ENCODE measurements at places on chromosomes 6 and 20. TPM values are rescaled to one million over a fixed set of nuclear protein-coding genes. Genes with fewer than 3 reads are reported as not detected.

FGD2 gene
- total RNA-seq = not detected

OVOL2 gene
- total RNA-seq = 4.8 TPM

SLA2 gene
- total RNA-seq = 0.84 TPM

FAM209B gene
- total RNA-seq = not detected

C4B gene
- total RNA-seq = 3.5 TPM

MCCD1 gene
- not detected for total RNA-seq

PHACTR1 gene
- total RNA-seq = 9.9 TPM

ECT2L gene
- not detected for total RNA-seq

RIN2 gene
- total RNA-seq = 6.4 TPM

VSX1 gene
- total RNA-seq = not detected

MUC22 gene
- total RNA-seq = not detected

DYNLT2 gene
- total RNA-seq = 1.5 TPM

ROS1 gene
- total RNA-seq = not detected

TRIM15 gene
- total RNA-seq = not detected

MRPS18A gene
- 64.8 TPM for total RNA-seq

DNA sequence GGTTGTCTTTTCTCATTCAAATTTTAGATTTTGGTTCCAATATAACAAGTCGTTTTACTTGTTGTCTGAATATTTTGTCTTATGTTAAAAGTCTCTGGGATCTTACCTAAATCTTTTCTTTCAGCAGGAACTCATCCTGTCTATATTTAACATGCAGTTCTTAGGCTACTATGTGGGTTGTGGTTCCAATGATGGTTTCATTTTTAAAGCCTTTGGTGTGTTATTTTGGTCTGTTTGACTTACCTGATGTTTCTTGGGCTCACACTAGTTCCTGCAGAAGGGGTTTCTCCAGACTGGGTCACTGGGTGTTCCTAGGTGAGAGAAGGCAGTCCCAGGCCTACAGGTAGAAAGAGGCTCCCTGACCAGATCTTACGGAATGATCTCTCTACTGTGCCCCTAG lies 17.4 kb downstream of the PRL start:
- no peak for DNase-seq

- DNase-seq = no peak
Measured at GRCh38 chr6:169070506-169071176, 183.0 kb downstream of the THBS2 start.

GRCh38 chr20:14553774-14554534 lies 216.5 kb upstream of the FLRT3 start:
- DNase-seq = no peak

DNA sequence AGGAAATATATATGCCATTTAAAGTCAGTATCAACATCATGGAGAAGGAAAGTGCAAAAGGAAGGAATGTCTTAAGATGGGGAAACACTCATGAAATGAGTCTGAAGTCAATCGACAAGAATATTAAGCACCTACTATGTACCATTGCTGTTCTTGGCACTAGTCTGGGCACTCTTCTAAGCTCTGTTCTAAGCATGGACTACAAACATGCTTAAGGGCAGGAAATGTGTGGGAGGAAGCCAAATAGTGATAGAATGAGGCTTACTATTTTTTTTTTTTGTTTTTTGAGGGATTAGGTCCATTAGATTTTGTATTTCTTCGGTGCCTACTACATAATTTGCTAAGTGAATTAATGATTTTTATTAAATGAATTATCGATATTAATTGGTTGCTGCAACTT lies 83.8 kb upstream of the SUPT3H start:
- no peak for DNase-seq

DNA sequence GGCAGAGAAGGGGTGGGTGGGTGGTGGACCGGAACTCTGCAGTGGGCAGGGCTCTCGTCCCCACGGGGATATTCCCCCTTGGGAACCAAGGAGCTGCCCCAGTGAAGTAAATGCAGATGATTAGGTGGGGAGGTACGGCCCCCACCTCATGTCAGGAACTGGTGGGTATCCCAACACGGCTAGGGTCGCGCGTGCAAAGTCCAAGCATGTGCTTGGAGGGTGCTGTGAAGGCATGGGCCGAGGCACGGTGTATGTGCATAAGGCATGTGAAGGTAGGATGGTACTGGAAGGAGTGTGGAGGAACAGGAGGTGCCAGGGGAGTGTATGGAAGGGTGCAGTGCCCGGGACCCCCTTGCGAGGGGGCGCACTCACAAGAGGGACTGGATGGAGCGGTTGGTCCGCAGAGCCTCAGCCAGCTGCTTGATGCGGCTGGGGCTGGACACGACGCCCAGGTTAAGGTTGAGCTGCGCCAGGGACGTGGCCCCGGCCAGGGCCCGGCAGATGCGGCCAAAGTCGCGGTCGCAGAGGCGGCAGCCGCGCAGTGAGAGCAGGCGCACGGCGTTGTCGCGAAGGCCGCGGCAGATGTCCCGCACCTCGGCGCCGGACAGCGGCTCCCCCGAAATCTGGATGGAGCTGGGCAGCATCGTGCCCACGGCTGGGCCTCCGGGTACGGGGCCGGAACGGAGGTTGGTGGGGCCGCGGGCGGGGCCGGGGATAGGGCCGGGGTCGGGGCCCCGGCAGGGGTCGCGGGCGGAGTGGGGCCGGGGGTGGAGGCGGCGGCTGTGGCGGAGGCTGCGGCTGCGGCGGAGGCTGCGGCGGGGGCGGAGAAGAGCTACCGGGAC lies 783 bp downstream of the LRRC73 start:
- peak; percentile 71 for DNase-seq

DNA sequence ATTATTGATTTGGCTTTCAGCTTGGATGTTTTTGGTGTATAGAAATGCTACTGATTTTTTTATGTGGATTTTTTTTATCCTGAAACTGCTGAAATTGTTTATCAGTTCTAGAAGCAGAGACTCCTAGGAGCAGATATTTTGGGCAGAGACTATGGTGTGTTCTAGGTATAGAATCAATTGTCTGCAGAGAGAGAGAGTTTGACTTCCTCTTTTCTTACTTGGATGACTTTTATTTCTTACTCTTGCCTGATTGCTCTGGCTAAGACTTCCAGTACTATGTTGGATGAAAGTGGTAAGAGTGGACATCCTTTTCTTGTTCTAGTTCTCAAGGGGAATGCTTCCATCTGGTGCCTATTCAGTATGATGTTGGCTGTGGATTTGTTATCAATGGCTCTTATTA lies 370.6 kb downstream of the PHF3 start:
- no peak for DNase-seq

DNA sequence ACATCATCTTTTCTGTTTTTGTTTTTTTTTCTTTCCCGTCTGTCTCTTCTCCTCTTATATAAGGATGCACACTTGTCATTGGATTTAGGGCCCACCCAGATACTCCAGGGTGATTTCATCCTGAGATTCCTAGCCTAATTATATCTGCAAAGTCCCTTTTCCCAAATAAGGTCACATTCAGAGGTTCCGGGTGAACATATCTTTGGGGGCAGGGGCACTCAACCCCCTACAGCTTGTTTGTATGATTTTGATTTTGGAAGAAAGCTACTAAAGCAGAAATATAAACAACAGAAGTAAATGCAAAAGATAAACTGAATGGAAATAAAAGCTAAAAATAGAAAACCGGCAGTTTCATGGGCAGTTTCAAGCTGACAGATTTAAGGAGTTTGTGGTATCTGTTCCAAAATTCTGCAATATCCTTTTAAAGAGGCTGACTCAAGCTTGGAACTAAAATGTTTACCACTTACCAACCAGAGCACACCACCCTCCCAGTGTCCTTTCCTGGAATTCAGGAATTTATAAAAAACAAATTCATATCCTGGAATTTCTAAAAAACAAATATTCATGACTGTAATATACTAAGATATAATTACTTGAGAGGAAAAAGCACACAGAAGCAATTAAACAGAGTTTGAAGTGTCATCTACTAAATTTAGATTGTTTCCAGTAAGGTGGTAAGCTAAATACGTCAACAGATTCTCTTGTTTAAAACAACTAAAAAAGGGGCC lies 100.0 kb upstream of the CARMIL1 start:
- no peak for DNase-seq

GRCh38 chr20:5065879-5066383 lies 53.8 kb downstream of the PCNA start:
- no peak for DNase-seq

DNA sequence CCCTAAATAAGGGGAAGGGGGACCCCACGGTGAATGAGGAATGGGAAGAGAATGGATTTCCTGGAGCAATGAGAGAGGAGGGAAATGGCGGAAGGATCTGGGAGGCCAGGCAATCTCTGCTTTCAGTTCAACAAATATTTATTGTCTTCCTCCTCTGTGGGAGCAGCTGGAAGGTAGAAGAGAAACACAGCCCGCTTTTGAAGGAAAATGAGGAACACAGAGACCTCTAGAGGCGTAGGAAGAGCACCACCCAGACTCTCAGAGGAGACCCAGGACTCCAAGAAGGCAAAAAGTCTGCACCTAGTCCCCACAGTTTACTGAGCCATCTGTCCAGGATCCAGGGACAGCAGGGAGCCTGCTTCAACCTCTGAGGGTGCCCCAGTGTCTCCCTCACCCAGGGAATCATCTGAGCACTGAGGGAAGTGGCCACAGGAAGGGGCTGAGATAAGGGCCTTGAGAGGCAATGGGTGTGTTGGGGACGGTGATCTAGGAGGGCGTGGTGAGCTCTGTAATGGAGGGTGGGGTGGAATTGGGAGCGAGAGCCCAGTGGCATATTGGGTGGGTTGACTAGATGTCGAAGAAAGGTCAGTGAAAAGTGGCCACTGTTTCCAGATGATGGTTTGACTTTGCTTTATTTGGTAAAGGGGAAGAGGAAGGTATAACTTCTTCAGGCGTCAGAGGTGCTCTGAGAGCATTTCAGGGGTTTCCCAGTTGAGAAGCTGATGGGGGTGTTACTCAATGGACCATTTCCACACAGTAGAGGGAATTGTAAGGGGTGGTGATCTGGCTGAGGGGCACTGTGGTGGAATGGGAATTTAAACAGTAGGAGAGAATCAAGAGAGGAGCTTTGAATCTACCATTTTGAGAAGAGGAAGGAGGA lies 610 bp downstream of the PSORS1C1 start:
- DNase-seq = no peak

DNA sequence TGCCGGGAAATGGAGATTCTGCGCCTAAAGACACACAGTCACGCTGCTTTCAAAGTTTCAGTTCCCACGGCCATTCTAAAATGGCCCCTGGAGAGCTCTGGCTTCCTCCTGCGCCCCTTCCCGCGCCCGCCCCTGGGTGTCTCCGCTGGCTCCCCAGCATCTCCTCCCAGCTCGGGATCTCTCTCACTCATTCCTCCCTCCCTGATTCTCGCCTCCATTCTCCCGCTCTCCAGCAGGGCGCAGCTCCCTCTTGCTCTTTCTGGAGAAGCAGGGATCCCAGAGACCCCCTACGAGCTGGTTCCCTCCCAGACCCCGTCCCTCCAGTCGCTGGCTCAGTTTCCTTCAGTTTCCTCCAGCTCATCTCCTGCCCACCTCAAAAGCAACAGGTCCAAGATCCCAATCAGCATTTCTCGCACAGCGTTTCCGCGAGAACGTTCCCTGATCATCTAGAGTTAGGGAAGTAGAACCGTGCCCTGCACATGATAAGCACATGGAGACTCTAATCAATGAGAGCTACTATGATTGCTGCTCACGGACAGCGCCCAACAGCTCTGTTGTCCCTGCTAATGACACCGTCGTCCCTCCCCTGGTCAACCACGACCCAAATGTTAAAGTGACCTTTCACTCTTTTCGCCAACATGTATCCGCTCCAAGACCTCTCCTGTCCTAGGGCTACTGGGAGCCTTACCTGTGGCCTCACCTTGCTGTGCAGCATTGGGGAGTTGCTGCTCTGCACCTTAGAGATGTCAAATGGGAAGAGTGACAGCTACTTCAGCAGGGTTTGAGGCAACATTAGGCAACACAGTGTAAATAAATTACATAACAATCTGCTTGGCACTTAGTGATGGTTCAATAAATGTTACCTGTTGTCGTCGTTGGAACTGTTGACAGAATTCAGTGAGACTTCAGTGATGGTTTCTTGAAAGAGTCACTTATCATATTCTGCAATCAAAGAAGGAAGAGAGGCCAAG lies 218.5 kb upstream of the QKI start:
- DNase-seq = no peak

GRCh38 chr6:142068416-142068815 lies 64.3 kb upstream of the GJE1 start:
- no peak for DNase-seq

GRCh38 chr6:146361128-146361924 lies 182.3 kb upstream of the RAB32 start:
- DNase-seq = no peak

GRCh38 chr20:7843613-7844012 lies 96.6 kb downstream of the HAO1 start:
- DNase-seq = no peak

DNA sequence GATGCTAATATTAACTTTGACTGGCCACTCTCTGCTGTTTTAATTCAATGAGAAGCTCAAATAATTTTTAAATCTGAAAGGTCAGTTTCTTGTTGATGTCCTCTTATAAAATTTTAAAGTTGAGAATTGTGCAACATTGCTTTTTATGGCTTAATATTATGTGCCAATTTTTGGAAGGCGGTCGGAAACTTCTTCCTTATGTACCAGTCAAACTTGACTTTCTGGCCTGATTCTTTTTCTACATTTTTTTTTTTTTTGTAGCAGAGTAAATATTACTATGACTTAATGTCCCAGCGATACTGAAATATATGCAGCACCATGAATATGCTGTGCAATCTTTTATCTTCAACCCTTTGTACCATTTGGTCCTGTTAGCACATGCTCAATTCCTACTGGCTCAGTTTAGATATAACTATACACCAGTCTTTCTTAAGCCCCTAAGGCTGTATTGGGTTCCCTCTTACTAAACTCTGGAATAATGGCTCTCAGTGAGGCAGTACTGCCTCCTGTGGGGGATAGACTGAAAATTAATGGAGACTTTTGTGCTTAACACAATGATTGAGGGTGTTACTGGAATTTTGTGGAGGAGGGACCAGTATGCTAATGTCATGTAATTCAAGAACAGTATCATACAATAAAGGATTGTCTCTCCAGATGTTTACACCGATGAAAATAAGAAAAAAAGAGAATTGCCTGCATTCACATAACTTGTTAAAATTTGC lies 156.4 kb upstream of the SYNCRIP start:
- no peak for DNase-seq

DNA sequence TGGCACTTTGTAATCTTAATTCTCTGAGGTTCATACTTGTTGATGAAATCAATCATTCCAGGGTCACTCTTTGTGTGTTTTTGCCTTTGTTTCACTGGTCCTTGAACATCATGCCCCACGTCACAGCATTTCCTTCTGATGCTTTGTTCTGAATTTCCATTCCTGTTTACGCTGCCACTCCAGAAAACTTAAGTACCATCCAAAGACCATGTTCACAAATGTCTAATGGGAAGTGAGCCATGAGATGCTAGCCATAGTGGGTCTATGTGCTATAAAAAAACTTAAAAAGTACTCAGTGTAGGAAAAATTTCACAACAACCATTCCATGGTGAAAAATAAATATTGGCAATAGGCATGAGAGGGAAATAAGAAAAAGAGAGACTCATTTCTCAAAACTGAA lies 232.0 kb downstream of the IBTK start:
- DNase-seq = no peak

GRCh38 chr6:156564807-156565149 lies 212.4 kb upstream of the ARID1B start:
- DNase-seq = no peak

DNA sequence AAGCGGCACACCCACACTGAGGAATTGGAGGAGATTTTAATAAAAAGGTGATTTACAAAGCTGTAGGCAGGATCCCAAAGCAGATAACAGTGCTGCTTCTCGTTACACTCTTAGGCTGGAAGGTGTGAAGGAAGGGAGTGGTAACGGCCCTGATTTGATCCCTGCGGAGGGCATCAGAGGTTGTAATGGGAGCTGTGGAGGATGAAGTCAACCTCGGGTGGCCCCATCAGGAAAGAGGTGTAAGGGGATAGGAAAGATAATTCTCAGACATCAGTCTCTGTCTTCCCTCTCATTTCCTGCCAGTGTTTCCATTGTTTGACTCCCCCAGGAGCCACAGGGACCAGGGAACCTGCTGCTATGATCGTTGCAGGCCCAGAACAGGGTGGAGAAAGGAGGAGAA lies 245.7 kb upstream of the NOX3 start:
- peak; percentile 69 for DNase-seq
